MG63 (cell line): ENCODE measurements at places on chromosomes 16 and 17.

GRCh38 chr16:50329446-50330189 lies 39.2 kb downstream of the BRD7 start:
- no peak for DNase-seq

DNA sequence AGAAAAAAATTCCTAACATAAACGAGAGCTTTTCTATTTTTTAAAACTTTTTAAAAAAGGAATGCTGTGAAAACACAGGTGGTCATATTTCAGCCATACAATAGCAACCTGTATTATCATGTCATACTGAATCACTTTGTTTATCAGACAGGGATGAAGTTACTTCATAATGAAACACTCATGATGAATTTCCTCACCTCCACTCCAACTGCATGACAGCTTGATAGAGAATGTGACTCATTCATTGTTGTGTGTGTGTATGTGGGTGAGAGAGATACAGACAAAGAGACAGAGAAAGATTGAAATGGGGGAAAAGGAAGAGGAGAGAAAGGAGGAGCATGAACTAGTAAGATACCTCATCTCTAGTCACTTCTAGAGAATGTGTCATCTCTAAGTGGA lies 109.0 kb downstream of the SYCE1L start:
- DNase-seq: no peak

- peak; percentile 99 for DNase-seq
These were observed 20.8 kb upstream of the PLLP start for GRCh38 chr16:57305159-57305811.

DNA sequence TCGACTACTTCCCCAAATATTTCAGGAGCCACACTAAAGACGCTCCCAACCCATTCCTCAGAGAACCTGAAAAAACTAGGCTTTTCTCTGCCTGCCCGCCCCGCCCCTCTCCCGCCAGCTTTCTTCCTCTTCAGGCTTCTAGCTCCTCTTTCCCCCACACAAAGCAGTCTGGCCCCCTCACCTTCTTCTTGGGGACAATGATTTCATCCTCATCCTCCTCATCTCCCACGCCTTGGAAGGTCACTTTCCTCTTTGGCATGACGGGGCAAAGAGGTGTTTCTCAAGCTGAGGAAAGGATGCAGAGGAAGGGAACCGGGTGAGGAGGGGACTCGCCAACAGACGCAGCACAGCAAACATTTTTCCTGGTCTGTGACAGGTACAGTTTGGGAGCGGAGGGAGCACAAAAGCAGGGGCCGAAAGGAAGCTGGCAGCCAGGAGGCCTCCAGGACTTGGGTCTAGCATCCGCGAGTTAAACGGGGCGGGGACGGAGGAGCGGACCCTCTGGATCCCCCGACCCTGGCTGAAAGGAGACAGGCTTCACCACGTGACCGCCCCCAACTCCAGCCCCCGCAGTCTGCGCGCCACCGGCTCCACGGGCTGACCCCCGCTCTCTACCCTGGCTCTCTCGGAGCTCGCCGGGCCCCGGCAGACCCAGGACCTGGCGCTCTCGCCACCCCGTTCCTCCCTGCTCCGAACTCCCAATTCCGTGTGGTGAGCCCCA lies 525 bp downstream of the CD2BP2 start:
- no peak for DNase-seq

- DNase-seq: peak; percentile 55
These were observed 101.3 kb downstream of the NOG start for GRCh38 chr17:56694825-56695224.

DNA sequence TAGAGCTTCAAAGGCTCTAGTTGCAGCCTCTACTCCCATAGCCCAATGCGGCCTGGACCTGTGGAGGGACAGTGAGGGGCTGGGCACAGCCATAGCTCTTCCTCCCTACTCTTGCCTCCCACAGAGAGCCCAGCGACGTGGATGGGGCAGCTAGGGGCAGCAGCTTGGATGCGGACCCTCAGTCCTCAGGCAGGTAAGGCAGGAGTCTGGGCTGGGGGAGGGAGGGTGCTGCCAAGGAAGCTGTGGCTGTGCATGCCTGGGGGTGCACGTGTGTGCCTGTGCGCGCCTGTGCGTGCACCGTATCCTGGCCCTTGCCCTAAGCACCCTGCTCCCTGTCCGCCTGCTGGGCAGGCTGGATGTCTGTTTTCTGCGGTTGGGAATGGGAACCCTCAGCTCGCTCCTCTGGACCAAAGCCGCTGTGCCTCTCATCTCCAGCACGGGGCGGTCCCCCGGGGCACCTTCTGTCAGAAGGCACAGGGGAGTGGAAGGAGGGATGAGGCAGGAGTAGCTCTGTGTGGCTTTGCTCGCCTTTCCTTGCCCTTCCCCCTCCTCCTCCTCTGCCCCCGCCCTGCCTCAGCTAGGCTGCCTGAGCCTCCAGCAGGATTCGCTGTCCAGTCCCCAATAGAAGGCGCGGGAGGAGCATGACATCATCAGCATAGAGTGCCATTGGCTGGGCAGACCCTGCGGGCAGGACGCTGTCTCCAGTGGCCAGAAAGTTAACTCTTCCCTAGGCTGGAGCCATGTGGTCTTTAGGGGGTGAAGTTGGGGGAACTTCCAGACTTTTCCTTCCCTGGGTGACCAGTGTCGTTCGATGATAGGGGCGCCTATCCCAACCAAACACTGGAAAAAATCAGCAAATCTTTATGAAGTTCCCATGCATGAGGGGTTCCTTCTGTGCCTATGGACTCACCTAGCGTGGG lies 797 bp downstream of the PRCD start:
- DNase-seq: peak; percentile 98

- DNase-seq: no peak
These were observed 132.8 kb upstream of the GOT2 start for GRCh38 chr16:58866935-58867334.

GRCh38 chr17:63622574-63623390 lies 565 bp downstream of the MAP3K3 start:
- peak; percentile 78 for DNase-seq
